HT1080 (cell line): ENCODE measurements at places on chromosomes 3 and 15. TPM values are rescaled to one million over a fixed set of nuclear protein-coding genes. Genes with fewer than 3 reads are reported as not detected.

- peak; percentile 57 for DNase-seq
Observed at GRCh38 chr15:71079208-71080044, 35.8 kb upstream of the THSD4 start.

DNA sequence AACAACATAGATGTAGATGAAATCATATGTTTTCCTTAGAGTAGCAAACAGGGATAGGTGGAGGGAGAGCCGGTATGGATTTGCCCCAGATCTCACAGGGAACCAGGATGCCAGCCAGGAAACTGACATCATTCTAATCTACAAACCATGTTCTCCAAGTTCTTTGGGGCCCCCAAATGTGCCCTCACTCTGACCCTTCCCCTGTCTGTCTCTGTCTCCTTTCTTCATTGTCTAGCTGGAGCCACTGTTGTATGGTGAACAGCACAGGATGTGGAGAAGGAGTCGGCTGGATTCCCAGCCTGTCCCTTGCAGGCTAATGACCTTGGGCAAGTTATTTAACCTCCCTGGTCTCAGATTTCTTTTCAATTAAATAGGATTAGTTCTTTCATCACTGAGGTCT lies 962 bp downstream of the ATP13A5 start:
- peak; percentile 22 for DNase-seq

The ZFYVE19 gene
- 18.4 and 22.3 TPM in 2 replicates for total RNA-seq

GRCh38 chr3:83625261-83625660 lies 1333.5 kb upstream of the CADM2 start:
- DNase-seq, result no peak

The DRD3 gene
- total RNA-seq, result not detected in 2 replicates

- no peak for DNase-seq
Observed at GRCh38 chr15:69090197-69090948, 70.1 kb upstream of the GLCE start.

The ZNF774 gene
- total RNA-seq, result 0.76 and 0.87 TPM in 2 replicates

DNA sequence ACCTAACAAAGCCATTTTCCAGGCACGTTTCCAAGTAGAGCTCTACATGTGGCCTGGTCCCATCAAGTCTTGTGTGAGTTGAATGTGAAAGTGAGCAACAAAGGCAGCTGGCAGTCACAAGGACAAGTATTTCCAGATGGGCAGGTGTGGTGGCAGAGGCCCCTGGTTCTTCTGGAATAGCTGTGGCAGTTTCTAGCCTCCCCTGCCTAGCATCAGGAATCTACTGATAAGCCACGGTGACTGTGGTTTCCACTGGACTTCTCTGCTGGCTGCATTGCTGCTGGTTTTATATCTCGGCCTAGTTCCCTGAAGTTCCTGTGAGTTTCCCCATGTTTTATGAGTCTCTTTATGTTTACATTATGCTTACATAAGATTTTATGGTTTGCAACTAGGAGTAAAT lies 117.7 kb downstream of the GOLIM4 start:
- DNase-seq, result no peak

- no peak for DNase-seq
Observed at GRCh38 chr3:171183042-171183441, 156.5 kb upstream of the SLC2A2 start.

DNA sequence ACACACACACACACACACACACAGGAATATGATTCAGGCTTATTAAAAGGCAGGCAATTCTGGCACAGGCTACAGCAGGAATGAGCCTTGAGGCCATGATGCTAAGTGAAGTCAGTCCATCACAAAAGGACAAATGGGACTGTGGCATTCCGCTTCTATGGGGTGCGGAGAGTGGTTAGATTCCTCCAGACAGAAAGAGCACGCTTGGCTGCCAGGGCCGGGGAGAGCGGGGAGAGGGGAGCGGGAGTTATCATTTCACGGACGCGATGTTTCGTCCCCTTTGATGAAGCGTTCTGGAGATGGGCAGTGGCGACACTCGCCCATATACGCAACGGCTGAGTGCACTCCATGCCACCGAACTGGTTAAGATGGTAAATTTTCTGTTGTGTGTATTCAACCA lies 58.5 kb upstream of the FAM174B start:
- no peak for DNase-seq

DNA sequence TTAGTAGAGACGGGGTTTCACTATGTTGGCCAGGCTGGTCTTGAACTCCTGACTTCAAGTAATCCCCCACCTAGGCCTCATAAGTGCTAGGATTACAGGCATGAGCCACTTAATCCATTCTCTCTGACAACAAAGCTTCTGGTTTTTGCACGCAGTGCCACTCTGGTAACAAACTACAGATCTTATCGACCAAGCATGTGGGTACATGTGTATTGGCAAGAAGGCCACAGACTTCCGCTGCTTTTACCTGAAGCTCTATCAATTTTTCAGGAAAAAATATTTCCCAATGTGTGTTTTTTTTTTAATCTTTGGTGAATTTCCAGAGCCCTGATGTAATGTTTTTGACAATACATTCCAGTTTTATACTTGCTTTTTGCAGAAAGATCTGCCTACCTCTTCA lies 182.5 kb downstream of the PCCB start:
- no peak for DNase-seq

DNA sequence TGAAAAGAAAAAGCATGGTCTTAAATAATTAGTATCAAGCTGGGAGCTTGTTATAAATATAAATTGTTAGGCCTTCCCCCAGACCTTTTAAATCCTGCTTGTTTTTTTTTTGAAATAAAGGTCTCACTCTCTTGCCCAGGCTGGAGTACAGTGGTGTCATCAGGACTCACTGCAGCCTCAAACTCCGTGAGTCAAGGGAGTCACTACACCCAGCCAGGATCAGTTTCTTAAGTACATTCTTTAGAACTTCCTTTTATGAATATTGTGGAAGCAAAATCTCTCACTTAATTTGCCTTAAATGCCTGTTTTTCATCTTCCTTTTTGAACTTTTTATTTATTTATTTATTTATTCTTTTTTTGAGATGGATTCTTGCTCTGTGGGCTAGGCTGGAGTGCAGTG lies 20.8 kb upstream of the DENND4A start:
- DNase-seq, result no peak

DNA sequence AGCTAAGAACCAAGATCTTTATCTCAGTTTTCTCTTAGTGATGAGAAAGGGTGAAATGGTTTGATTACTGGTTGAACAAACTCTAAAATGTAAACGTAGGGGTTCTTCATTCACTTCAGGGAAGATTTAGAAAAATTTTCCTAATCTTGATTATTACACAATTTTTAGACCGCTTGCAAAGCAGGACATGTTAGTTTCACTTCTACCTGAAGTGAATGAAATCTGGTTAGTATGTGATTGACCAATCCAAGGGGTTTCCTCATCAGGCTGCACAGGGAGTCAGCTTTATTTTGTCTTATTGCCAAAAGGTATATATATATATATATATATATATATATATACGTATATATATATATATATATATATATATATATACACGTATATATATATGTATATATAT lies 740.4 kb downstream of the TUSC7 start:
- no peak for DNase-seq

DNA sequence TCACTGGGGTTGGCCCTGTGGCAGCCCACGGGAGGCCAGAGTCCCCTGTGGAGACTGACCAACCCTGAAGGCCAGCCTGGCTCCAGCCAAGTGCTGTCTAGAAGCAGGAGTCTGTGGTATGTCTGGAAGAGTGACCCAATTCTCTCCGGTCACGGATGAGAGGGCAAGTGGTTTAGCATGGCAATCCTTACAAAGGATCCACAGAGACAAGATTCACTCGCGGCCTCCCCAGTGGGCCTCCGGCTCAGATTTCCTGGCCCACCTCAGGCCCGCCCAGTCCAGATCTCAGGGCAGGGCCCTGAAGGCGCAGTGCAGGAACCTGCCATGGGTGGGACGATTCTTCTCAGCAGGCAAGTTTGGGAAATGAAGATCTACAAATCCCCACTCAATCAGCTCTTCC lies 5.0 kb upstream of the BCL2L10 start:
- DNase-seq, result no peak

DNA sequence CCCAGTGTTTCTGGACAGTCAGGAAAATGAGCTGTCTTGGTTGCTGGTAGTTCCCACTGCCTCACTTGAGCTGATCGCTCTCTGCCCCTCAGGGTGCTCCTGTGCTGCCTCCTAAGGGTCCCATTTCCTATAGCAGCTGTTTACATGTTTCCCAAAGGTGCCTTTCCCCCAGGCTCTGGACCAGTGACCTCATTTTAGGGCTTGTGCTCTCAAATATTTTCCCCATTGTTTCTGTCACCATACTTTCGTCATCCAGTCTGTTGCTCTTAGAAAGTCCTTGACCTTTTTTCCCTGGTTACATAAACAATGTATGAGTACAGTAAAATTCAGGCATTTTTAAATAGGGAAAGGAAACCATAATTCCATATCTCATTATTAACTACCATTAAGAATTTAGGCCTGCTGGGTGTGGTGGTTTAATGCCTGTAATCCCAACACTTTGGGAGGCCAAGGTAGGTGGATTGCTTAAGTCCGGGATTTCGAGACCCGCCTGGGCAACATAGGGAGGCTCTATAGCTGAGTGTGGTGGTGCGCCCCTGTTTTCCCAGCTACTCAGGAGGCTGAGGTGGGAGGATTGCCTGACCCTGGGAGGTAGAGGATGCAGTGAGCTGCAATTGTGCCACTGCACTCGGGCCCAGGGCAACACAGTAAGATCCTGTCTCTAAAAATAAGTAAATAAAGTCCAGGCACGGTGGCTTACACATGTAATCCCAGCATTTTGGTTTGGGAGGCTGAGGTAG lies 11.7 kb downstream of the RAD54L2 start:
- DNase-seq, result no peak
